Pons (tissue), 1 donor: ENCODE measurements at places on chromosomes 13 and 19.

GRCh38 chr13:113092776-113093579 is 12.6 kb upstream of the F7 start:
- DNase-seq: no peak

- DNase-seq: no peak
Observed at GRCh38 chr13:71382285-71382684, 484.7 kb downstream of the DACH1 start.

GRCh38 chr19:45164577-45165335 is 4.0 kb upstream of the NKPD1 start:
- DNase-seq: no peak

DNA sequence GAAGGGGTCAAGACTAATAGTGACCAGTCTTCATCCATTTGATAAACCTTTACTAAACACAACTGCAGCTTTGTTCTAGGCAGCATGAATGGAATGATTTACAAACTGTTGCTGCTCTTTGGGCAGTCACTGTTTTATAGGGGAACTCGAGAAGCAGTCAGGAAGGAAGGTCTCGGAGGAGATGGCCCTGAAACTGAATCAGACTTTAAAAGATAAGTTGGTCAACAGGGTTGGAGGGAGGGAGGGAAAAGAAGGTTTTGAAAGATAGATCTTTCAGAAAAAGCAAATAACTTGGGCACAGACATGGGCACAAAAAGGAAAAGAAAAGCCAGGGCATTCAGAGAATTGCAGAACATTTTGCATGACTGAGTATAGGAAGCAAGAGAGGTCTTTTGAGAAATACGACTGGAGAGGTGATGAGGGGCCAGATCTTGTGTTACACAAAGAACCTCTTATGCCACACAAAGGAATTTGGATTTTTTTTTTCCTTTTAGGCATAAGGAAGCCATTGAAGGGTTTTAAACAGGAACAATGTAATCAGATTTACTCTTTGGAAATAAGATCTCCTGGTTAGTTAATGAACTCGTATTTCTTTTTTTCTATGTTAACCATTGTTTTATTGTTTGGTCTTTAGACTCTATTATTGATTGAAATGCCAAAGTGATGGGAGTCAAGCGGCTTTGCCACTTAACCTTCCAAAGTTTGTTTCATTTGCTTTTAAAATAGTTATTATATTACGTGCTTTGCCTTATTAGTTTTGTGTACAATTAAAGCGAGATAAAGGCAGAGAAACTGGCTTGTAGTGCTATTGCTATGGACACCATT is 37.5 kb upstream of the SACS start:
- DNase-seq: peak; percentile 77

- no peak for DNase-seq
Observed at GRCh38 chr13:41268764-41269163, 5.4 kb upstream of the MTRF1 start.

DNA sequence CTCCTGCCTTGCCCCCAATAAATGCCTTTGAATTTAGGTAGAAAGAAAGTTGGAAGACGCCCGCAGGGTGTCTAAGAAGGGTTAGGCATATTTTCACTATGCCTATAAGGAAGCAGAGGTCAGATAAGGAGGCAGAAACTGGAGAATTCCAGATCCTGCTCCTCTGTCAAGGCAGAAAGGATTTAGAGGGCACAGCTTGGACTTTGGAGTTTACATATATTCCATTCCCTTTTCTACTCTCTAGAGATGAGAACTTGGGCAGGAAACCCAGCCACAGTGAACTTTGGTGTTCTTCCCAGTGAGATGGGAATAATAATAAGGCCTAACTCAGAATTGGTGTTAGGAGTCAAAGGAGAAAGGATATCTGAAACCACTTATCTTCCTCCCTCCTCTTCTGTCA is 37.4 kb downstream of the CCNE1 start:
- DNase-seq: no peak

GRCh38 chr19:1400281-1401137 is 833 bp downstream of the GAMT start:
- no peak for DNase-seq

GRCh38 chr19:33683881-33684537 is 62.3 kb downstream of the CHST8 start:
- DNase-seq: no peak

GRCh38 chr19:41302624-41303351 is 7.2 kb upstream of the CCDC97 start:
- no peak for DNase-seq

DNA sequence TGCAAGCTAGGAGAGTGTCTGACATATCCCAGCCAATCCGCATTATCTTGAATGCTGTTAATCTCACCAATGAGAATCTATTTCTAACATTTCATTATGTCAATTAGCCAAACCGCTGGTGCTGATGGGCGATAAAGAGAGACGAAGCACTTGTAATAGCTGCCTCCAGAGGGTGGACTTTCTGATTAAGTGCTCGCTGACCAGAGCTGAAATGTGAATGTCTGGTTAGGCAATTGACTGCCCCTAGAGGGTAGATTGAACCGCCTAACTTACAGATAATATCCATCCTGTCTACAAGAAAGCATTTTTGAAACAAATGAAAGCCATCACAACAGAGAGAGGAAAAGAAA is 552 bp upstream of the GRWD1 start:
- DNase-seq: no peak

- DNase-seq: no peak
Observed at GRCh38 chr13:36445278-36445677, 13.0 kb downstream of the CCNA1 start.

GRCh38 chr19:32890841-32891240 is 21.3 kb upstream of the SLC7A9 start:
- DNase-seq: no peak

- DNase-seq: no peak
Observed at GRCh38 chr19:39001041-39001440, 25.5 kb upstream of the FBXO17 start.

DNA sequence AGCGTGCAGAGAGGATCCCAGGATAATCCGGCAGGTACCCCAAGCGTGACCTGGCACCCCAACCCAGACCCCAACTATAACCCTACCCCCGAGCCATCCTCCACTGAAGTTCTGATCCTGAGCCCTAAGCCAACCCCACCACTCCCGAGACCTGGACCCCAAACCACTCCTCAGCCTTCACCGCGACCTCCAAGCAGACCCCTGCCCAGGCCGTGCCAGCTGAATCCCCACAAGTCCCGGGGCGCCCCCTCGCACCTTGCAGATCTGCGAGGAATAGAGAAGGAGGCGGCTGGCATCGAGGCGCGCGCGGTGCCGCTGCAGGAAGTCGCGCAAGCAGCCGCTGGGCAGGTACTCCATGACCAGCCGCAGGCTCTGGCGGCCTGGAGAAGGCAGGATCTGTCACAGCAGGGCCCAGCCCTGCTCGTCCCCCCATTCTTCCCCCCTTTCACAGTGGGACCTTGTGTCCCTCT is 10.1 kb upstream of the INSL3 start:
- no peak for DNase-seq

DNA sequence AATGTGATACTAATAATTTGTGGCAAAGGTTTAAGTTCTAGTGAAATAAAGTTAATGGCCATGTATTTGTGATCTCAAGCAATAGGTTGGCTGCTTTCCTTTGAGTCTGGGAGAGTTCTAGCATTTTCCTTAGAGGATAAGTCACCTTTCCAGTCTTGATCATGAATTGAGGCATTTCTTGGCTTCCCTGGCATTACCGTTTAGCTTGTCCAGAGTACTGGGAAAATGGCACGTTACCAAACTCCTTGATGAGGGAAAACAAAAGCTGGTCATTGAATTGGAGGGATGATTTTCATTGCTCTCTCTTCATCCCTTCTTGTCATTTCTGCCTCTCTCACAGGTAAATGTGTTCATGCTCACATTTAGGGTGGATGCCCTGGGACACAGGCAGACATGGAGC is 34.0 kb upstream of the SPRY2 start:
- DNase-seq: no peak

GRCh38 chr19:6374711-6375410 is 872 bp downstream of the PSPN start:
- DNase-seq: no peak

- no peak for DNase-seq
Observed at GRCh38 chr13:37492075-37492474, 106.5 kb downstream of the POSTN start.

DNA sequence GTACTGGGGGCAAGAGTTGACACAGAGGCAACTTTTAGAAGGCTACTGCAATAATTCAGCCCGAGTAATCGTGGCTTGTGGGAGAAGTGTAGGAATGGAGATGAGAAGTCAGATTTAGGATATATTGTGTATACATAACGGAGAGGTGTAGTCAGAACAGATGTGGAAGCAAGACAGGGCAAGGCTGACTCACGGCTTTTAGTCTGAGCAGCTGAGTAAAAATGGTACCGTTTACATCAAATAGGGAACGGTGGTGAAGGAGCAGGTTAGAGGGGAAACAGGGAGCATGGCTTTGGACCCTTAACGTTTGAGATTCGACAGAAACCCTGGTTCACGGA is 796 bp upstream of the LSM14A start:
- DNase-seq: no peak

- no peak for DNase-seq
Observed at GRCh38 chr13:42865768-42866102, 84.4 kb downstream of the FAM216B start.

GRCh38 chr19:44904426-44904994 is 1.1 kb upstream of the APOE start:
- DNase-seq: no peak

DNA sequence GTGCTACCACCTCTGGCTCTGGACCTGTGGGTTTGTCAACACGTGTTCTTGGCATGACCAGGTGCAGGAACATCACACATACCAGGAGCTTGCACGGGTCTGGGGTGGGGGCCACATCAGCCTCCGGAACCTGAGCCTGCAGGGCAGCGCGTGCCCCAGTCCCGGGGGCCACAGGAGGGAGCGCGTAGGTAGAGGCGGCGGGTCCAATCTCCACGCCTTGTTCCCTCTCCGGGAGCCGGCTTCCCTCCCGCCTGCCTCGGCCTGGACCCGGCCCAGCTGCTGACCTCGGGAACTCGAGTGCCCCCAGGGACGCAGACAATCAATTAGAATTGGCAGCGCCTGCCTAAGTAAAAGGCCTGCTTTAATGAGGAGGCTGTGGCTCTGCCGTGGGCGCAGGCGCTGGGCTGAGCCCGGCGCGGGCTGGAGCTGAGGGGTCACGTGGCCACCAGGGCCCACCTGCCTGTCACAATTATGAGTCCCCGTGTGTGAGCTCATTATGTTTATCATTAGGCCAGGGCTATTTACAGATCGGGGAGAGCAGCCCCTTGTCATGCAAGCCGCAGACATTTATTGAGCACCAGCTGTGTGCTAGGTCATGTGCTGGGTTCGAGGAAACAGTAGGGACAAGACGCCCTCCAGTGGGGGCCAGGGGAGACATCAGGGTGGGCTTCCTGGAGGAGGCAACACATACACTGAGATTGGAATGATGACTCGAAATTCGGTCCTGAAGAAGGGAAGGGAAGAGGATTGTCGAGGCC is 32.2 kb upstream of the TNFAIP8L1 start:
- no peak for DNase-seq

GRCh38 chr19:310781-311496 is 19.7 kb upstream of the PLPP2 start:
- no peak for DNase-seq

DNA sequence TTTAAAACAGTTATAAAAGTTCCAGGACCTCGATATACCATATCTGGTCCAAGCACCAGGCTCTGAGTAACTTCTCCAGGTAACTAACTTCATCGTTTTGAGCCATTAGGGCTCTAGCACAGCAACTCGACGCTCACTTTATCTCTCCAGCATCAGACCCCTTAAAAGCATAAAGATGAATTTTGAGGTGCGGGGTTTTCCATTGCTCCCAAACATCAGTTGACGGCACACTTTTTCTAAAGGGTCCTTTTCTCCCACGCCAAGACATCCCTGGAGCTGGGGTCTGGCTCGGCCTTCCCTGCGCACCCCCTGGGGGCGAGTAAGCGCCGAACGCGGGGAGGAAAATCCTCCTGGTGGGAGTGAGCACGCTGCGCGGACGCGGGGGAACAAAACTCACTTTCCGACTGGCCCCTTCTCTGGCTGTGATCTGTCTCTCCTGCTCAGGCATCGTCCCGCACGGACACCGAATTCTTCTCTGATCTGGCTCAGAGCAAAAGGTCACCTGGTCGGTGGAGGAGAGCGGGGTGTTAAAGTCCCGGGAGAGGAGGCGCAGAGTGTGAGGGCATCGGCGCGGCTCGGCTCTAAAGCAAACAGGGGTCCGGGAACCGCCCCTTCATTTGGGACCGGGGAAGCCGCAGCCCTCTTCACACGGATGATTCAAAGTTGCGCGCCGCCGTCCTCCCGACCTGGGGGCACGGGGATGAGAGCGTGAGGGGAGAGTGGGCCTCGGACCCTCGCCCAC is at the start of gene ATP7B:
Gene ATP7B (minus strand): TSS at position 561 of the 742 bp plus-strand sequence. CDS start 113 bp downstream, at position 448.
- DNase-seq: no peak

- no peak for DNase-seq
Observed at GRCh38 chr13:23598369-23598768, 28.2 kb downstream of the TNFRSF19 start.

GRCh38 chr13:39130301-39130700 is 92.0 kb downstream of the NHLRC3 start:
- DNase-seq: no peak

DNA sequence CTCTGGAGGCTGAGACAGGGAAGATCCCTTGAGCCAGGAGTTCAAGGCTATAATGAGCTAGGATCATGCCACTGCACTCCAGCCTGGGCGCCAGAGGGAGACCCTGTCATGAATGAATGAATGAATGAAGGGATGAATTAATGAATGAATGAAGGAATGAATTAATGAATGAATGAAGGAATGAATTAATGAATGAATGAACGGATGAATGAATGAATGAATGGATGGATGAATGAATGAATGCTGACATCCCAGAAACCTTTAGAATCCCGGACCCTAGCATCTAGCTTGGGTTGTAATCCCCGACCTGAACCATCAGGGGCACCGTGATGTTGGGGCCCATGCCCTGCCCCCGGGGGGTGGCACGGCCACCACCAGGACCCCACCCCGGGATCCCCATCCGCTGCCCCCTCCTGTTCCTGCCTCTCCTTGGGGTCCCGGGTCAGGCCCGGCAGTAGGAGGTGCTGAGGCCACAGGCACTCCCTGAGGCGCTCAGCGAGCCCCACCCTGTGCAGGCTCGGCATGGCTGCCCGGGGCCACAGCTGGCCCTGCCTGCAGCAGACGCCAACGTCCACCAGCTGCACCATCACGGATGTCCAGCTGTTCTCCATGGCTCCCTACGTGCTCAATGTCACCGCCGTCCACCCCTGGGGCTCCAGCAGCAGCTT is 3.4 kb downstream of the EBI3 start:
- no peak for DNase-seq

- no peak for DNase-seq
Observed at GRCh38 chr13:82341116-82341515, 1541.2 kb downstream of the SLITRK1 start.

GRCh38 chr13:92838786-92839185 is 387.8 kb upstream of the GPC6 start:
- DNase-seq: no peak

DNA sequence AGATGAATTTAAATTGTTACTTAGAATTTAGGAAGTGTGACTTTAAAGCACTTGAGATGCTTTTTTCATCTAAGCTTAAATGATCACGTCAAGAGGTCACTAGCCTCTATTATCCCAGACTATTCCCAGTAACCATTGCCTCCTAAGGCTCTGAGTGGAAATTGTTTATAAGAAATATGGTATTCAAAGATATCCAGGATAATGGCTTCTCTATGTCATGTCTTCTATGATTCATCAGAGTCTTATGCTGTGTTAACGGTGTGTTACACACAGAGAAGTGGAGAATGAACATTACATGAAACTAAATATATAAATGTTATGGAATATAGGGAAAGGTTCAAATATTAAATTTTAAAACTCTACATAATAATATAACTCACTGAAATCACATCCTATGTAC is 79.8 kb upstream of the NBEA start:
- no peak for DNase-seq

- DNase-seq: peak; percentile 25
Observed at GRCh38 chr19:38417544-38418506, 8.2 kb downstream of the RASGRP4 start.

GRCh38 chr13:63731896-63732295 is 2316.2 kb upstream of the PCDH20 start:
- no peak for DNase-seq
